ENCODE measurements at places on chromosomes 12 and 14. TPM values are rescaled to one million over a fixed set of nuclear protein-coding genes. Genes with fewer than 3 reads are reported as not detected.

The TAS2R9 gene
- not detected for total RNA-seq

DNA sequence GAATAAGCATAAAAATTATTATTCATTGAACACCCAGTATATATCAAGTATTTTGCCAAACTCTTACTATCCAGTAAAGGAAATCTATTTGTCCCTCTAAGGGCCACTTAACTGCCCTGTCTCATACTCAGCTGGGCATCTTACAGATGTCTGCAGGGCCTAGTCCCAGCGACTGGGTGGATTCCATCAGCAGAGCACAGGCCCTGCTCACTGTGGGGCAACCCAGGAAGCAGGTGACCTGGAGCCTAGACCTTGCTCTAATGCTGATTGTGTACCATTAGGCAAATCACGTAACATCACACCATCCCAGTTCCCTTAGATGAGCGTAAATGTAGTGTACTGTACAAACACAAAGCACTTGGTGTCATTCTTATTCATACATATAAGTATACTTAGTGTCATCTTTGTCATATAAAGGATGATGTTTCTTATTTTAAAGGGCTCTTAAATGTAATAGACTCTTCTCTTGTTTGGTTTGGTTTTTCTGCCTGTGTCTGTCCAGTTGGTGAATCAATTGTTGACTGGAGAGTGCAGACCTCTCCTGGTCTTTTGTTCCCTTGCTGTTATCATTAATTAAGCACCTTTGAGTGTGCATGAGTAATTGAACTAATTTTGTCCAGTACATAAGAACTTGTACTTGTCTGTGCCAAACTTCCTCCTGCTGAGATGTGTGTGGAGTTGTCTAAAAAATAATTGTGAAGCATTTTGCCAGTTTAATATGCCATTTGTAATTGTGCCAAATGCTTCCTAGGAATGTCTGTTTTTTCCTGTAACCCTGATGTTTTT, 49.3 kb downstream of the RAB35 start:
- no peaks in the 10 kb centered on the region for H3K27me3 ChIP-seq
- no peak for DNase-seq
- H3K36me3 ChIP-seq: no peaks in the 10 kb centered on the region

DNA sequence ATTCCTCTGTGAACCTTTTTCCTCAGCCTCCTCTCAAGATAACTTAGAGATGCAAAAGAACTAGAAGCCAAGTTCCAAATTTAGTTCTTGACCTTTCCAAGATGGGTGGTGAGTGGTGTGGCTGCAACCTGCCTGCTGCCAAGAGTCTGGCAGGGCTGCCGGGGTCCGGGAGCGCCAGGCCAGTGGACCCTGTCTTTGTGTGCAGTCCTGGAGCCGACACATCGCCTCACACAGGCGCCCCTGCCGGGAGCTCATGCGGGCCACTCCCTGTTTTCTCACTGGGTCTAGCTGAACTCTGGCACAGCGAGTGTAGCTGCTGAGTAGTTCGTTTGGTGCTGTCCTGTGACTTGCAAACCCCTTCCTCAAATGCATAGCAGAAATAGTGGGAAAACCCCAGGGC, 84.9 kb downstream of the CACNA1C start:
- peak; percentile 28 for DNase-seq
- H3K27ac ChIP-seq: no peak overlapping the region
- no peak overlapping the region for H3K4me3 ChIP-seq
- no peaks in the 10 kb centered on the region for H3K27me3 ChIP-seq
- H3K36me3 ChIP-seq: no peaks in the 10 kb centered on the region

The ANO4 gene
- total RNA-seq: 9.5 TPM

The NFYB gene
- 33.8 TPM for total RNA-seq

The CCDC175 gene
- total RNA-seq: 1.4 TPM

GRCh38 chr12:116639765-116640164, 80.6 kb downstream of the MAP1LC3B2 start:
- peaks cover 2% of the 10 kb centered on the region for H3K4me1 ChIP-seq
- H3K4me3 ChIP-seq: no peak overlapping the region
- no peaks in the 10 kb centered on the region for H3K36me3 ChIP-seq
- H3K27me3 ChIP-seq: no peaks in the 10 kb centered on the region
- H3K27ac ChIP-seq: no peak overlapping the region
- DNase-seq: no peak

GRCh38 chr14:58428118-58428683, 682 bp downstream of the KIAA0586 start:
- peak overlapping the region; percentile 93 for H3K4me3 ChIP-seq
- H3K27ac ChIP-seq: peak overlapping the region; percentile 97
- H3K36me3 ChIP-seq: no peaks in the 10 kb centered on the region
- H3K4me1 ChIP-seq: peaks cover 9% of the 10 kb centered on the region
- no peaks in the 10 kb centered on the region for H3K27me3 ChIP-seq

Data from testis (tissue), 5 donors.